ENCODE measurements at places on chromosomes 1 and 21.

DNA sequence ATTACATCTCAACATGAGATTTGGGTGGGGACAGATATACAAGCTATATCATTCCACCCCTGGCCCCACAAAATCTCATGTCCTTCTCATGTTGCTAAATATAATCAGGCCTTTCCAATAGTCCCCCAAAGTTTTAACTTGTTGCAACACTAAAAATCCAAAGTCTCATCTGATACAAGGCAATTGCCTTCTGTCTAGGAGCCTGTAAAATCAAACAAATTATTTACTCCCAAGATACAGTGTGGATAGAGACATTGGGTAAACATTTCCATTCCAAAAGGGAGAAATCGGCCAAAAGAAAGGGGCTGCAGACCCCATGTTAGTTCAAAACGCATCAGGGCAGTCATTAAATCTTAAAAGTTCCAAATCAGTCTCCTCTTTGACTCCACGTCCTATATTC, 47.0 kb downstream of the SYT14 start:
- DNase-seq = no peak

- no peak for DNase-seq
Observed at GRCh38 chr1:239562095-239562494, 175.7 kb downstream of the CHRM3 start.

GRCh38 chr1:61581251-61581650, 143.7 kb downstream of the TM2D1 start:
- no peak for DNase-seq

DNA sequence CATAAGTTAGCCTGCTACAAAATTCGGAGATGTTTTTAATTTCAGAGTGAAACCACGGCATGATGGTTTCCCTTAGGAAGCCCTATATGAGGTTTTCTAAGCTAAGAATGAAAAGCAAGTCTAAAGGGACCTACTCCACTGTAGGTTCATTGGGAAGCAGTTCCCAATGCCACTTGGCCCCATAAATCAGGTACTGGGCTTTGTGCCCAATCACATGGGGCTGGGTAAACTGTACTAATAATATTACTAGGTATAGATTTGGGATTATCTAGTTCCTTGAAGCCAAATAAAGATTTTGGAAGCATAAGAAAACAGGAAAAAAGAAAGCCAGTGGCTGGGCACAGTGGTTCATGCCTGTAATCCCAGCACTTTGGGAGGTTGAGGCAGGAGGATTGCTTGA, 19.1 kb upstream of the ANGPTL7 start:
- DNase-seq = no peak

- no peak for DNase-seq
Observed at GRCh38 chr1:114009393-114009792, 30.1 kb downstream of the OLFML3 start.

DNA sequence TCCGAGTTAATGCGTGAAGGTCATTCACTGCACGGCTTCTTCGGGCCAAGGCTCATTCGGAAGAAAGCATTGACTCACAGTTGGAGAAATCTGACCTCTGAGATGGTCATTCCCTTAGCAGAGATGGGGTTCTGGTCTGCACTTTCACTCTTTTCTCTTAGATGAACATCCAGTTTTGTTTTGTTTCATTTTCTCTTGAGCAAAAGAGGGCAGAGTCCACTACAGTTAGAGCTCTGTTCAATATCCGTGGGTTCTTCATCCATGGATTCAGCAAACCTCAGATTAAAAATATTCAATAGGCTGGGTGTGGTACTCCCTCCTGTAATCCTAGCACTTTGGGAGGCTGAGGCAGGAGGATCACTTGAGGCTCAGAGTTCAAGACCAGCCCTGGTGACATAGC, 57.4 kb upstream of the SIPA1L2 start:
- no peak for DNase-seq

DNA sequence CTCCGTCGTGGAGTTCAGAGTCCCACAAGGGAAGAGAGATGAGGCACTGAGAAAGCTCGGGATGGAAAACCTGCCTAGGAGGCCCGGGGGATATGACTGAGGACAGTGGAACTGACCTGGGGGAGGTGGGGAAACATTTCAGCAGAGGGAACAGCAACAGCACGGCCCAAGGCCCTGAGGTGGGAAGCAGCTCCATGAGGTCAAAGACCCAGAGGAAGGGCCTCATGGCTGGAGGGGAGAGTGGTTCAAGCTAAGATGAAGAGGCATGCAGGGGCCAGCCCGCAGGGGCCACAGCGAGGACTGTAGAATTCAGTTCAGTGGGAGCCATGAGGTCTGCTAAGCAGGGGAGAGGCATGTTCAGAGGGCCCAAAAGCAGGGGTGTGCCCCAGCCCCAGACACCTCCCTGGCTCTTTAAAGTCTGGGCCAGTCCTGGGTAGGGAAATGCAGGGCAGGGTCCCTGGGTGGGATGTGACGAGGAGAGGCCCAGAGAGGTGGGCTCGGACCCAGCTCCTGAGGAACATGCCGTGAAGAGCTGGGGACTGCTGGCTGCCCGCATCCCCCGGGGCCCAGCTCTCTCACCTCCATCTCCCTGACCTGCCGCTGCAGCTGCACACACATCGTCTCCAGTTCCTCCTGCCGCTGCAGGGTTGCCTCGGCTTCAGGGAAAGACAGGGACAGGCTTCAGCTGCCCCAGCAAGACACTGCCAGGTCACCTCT, 9.9 kb downstream of the UBXN11 start:
- no peak for DNase-seq

DNA sequence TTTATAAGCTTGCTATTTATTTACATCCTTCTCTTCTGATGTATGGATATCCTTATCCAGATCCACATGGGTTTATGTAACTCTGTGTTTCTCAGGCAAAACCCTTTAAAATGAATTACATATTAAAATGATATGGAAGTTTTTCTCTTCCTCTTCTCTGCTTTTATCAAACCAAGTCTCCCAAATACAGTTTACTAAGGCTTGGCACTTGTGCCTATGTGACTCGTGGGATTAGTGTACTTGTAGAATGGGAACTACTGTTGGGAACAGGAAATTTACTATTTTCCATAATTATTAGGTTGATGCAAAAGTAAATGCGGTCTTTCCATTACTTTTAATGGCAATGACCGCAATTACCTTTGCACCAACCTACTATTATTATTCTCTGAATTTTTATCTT, 14.8 kb downstream of the SIM2 start:
- DNase-seq = no peak

DNA sequence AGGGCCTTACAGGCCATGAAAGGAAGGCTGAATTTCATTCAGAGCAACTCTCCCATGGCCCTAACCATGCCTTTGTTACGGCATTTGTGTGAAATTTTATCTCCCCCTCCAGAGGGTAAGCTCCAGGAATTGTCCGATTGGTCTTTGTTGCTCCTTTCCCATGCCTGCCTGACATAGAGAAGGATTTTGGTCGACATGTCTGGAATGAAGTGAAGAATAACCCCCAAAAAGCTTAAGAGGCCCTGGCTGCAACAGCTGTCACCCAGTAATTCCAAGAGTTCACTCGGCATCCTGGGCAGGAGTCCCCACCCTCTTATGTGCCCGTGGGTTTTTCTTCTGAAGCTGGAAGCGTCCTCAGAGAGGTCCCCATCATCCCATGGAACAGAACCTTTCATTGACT, 20.6 kb downstream of the CDA start:
- DNase-seq = no peak

- no peak for DNase-seq
Observed at GRCh38 chr1:81844477-81844876, 43.7 kb downstream of the ADGRL2 start.

DNA sequence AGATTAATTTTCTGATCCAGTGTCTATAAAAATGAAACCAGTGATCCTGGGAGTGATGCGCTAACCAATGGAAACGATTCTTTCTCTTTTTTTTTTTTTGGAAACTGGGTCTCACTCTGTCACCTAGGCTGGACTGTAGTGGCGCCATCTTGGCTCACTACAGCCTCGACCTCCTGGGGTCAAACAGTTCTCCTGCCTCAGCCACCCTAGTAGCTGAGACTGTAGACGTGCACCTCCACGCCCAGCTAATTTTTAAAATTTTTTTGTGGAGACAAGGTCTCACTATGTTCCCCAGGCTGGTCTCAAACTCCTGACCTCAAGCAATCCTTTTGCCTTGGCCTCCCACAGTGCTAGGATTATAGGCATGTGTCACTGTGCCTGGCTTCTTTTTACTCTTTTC, 3.4 kb upstream of the RCC2 start:
- DNase-seq = no peak

DNA sequence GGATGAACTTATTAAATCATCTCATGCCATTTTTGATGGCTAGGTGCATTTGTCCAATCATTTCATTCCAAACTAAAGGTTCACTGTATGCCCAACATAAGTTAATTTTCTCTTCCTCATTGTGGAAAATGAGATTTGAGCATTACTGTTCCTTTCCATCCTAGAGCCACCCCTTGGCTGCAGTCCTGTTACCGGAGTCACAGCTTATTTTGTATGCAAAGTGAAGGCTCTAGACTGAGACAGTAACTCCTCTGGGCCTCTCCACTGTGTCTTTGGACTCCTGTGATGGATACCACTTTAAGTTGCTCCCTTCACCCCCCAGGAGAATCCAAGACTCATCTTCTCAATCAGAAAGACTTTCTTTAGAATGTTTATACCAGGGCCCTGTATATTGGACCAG, 59.7 kb downstream of the FGGY start:
- no peak for DNase-seq

DNA sequence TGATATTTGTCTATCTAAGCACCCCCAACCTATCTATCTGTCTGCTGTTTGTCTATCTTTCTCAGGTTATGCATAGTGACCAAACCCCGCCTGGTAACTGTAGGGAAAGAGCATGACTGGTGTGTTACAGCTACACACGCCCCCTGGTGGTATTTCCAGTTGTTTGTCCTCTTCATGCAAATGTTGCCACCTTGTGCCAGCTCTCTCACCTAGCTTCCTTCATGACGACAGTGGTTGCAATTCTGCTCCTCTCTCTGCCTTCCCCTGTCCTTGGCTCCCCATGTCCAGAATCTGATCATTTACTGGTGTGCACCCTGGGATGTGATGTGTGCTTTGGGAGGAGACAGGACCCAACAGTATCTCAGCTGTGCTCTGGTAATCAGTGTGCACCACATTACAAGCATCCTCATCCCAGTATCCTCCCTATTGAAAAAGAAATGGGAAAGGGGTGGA, 8.1 kb upstream of the INKA2 start:
- peak; percentile 77 for DNase-seq

DNA sequence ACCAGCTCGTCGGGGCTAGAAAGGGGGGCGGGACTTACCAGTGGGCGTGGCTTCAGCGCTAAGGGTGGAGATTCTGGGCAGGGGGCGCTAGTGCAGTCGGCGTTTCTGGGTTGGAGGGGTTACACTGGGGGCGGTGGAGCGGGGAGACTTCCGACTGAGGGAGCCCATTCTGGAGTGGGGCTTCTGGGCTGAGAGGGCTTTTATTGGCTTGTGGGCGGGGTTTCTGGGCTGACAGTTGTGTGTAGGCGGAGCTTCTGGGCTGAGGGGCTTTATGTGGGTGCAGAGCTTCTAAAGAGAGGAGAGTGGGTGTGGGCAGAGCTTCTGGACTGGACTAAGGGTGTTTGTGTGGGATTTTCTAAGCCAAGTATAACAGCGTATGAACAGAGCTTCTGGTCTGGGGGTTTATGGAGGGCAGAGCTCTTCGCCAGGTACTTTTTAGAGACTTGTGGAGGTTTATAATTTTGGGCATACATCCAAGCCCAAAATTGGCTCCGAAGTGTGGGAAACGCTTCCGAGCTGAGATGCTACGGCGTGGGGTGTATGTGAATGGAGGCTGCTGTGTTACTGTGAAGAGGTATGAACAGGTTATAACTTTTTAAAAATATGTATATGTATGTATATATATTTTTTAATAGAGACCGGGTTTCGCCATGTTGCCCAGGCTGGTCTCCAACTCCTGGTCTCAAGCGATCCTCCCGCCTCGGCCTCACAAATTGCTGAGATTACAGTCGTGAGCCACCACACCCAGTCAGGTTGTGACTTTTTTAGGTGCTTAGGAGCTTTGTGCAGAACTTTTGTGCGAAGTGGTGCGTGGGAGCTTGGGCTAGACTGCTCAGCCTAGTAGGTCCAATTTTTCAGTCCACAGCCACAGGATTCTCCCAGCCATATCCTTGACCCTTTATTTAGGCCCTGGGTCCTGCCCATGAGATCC, 825 bp downstream of the TMEM39B start:
- DNase-seq = no peak

DNA sequence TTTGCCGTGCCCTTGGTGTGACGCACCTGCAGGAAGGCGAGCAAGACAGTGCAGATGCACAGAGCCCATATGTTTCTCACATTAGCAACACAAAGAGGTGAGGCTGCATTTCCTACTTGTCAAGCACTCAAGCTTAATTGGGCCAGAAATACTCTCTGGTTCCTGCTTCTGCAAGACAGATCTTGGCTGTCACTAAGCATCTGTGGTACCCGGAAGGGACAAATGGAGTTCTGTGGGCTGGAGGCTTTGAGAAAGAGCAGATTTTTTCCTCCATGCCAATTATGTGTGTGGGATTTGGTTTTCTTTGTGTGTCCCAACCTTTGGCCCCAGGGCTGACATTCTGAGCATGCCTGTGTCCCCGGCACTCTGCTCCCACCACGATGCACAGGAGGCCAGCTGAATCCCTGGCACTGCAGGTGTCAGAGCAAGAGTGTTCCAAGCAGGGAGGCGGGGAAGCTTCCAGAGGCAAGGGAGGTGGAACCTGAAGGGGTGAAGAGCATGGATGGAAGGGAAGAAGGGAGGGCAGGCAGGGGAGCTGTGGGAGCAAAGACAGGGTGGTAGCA, 52.0 kb upstream of the STUM start:
- no peak for DNase-seq

Measured in stimulated activated naive CD8-positive, alpha-beta T cell treated with anti-CD3 and anti-CD28 coated beads, Interleukin-15, Interleukin-2, amounts not matched to agents 100 U/mL and 50 U/mL, for 24 hours (primary cell).